Cardiac muscle cell (in vitro differentiated cells and primary cell): ENCODE measurements at places on chromosomes 16 and 17. TPM values are rescaled to one million over a fixed set of nuclear protein-coding genes. Genes with fewer than 3 reads are reported as not detected.

Gene KCNH6
- total RNA-seq = 0.06 and 0.11 TPM in 2 replicates

DNA sequence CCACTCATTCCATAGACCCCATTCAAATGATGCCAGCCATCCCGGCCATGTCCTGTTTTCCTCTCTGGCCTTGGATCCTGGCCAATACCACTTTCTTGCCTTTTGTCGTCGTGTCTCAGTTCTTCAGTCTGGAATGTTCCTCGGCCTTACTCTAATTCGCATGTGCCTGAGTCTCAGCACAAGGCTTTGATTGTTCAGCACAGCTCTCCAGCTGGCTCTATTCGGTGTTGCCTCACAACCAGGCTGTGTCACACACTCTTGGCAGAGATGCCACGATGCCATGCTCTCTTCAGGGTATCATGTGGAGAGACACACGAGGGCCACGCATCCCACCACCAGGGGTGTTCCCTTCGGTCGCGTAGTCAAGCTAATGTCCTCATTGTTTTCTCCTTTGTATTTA lies 1.8 kb upstream of the VPS4A start:
- H3K27ac ChIP-seq = no peak overlapping the region
- no peak for DNase-seq
- no peak overlapping the region for H3K4me3 ChIP-seq
- H3K4me1 ChIP-seq = peaks cover 4% of the 10 kb centered on the region
- no peaks in the 10 kb centered on the region for H3K27me3 ChIP-seq
- no peaks in the 10 kb centered on the region for H3K36me3 ChIP-seq

GRCh38 chr16:21302898-21303528 lies 24.9 kb upstream of the CRYM start:
- DNase-seq = peak; percentile 30
- H3K4me1 ChIP-seq = no peaks in the 10 kb centered on the region
- H3K27me3 ChIP-seq = peaks cover 73% of the 10 kb centered on the region
- no peak overlapping the region for H3K4me3 ChIP-seq
- no peak overlapping the region for H3K27ac ChIP-seq

Gene KRTAP3-2
- not detected in 2 replicates for total RNA-seq

Gene SEPTIN12
- 1.7 and 2.9 TPM in 2 replicates for total RNA-seq

GRCh38 chr17:7814969-7815368 lies 19.0 kb upstream of the KDM6B start:
- no peak for DNase-seq
- H3K4me1 ChIP-seq = peaks cover 11% of the 10 kb centered on the region
- H3K27me3 ChIP-seq = no peaks in the 10 kb centered on the region
- no peaks in the 10 kb centered on the region for H3K36me3 ChIP-seq
- no peak overlapping the region for H3K4me3 ChIP-seq

GRCh38 chr17:4899341-4900230 lies at the start of gene C17orf107:
Gene C17orf107 (plus strand): TSS chr17:4899536. CDS start chr17:4899763, 227 bp downstream.
- peak within 1 kb of the TSS; percentile 26 for H3K4me3 ChIP-seq
- peak; percentile 89 for DNase-seq
- peaks cover 3% of the 10 kb centered on the region for H3K36me3 ChIP-seq
- no peak within 1 kb of the TSS for H3K27ac ChIP-seq
- no peaks in the 10 kb centered on the region for H3K27me3 ChIP-seq
- H3K4me1 ChIP-seq = peaks cover 5% of the 10 kb centered on the region

Gene GDE1
- 52.7 and 82.3 TPM in 2 replicates for total RNA-seq
